ENCODE measurements at places on chromosomes 6 and 20.

DNA sequence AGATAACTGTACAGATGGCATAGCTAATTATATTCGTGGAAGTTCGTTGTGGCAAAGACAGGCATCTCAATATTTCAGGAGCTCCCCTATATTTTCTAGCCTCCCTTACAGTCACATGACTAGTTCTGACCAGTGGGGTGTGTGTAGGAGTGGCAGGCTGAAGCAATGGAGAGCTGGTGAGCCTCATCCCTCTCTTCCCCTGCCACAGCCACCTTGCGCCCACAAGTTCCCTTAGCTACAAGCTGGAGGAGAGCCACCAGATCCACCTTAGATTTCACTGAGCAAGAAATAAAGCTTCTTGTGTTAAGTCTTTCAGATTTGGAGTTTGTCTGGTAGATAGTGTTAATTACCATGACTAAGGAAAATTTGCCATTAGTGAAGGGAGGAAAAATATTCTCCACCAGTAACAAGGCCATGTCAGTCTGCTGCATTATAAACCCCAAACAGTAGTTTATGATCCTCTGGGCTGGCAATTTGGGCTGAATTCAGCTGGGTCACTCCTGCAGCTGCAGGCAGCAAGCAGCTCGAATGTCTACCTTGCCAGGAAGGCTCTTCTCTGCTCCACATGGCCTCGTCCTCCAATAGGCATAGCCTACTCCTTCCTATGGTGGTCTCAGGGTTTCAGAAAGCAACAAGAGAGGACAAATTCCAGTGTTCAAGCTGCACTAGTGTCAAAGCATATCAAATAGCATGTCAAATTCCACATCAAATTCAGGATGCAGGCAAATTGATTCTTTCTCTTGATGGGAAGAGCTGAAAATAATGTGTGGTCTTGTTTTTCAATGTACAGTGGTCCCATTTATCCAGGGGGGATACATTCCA lies 7.4 kb upstream of the RBCK1 start:
- DNase-seq = no peak

- DNase-seq = no peak
These were observed 223.2 kb downstream of the SYNDIG1 start for GRCh38 chr20:24692446-24693200.

GRCh38 chr6:99338188-99338587 lies 11.3 kb downstream of the FAXC start:
- no peak for DNase-seq

- no peak for DNase-seq
These were observed 131.0 kb upstream of the PHACTR1 start for GRCh38 chr6:12585497-12585958.

- DNase-seq = no peak
These were observed 772.8 kb upstream of the MAN1A1 start for GRCh38 chr6:120122401-120122800.

DNA sequence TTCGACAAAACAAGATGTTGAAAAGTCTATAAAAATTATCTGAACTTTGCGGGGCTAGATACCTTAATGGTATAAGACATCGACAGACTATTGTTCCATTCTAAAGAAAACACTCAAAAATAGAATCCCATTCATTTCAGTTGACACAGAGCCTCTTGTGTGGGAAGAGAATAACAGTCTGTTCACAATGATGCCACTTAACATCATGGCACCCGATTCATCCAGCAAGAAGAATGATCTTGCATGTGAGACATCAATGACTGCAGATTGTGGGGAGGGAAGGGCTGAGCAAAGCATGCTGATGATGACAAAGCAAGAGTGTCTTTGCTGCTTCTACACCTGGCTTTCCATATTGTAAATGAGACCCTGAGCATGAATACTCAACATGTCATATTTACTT lies 49.7 kb upstream of the ARMH2 start:
- no peak for DNase-seq

GRCh38 chr20:10539818-10540553 lies 104.9 kb downstream of the SLX4IP start:
- DNase-seq = no peak

DNA sequence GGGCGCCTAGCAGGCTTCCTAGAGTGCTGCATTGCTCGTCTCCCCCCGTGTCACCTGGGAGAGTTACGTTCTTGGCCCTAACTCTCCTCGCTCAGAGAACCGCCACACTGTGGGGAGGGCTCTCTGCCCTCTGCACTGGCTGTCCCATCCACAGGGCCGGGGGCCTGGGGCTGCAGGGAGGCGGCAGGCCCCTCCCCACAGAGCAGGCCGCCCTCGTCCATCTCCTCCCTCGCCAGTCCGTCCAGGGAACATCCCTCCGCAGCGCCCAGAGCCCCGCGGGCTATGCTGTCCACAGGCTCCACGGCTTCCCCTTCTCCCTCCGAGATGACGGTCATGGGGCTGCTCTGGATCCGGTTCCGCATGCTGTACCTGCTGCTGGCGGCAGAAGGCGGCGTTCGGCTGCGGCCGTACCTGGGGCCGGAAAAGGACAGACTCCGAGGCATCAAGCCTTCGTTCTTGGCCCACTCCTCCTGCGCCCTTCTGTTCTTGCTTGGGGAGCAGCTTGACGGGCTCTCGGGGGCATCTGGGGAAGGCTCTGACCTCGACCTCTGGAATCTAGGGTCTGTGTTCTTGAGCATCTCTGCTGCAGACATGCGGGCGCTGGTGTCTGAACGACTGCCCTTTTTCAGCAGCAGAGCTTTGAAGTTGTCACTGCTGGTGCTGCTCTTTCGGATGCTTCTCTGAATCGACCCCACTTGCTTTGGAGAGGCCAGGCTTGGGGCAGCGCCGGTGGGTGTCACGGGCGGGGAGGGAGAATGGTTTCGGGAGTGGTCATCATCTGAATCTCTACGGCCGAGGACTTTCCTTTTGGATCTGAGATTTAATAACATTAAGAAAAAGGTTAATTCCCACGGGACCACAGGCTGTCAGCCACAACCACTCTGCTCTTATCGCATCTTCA lies 20.2 kb downstream of the HEBP2 start:
- DNase-seq = no peak

DNA sequence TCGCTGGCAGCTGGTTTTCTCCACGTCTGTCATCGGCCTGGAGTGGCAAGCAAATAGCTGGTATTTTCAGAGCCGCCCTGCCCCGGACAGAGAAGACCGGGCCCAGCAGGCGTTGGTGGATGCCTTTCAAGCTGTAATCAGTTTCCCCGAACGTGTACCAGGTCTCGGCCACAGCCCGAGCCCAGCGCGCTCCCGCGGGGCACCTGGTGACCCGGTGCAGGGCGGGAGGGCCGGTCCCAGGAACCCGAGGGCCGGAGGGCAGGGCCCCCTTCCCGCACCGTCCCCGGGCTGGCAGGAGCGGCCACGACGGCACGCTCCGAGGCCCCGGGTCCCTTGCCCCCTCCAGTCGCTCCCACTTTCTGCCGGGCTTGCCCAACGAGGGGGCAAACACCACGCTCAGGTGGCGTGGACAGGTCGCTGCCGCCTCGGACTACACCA lies 348 bp upstream of the PYGB start:
- DNase-seq = no peak

GRCh38 chr6:29720863-29721262 lies 2.4 kb upstream of the HLA-F start:
- peak; percentile 39 for DNase-seq

- DNase-seq = no peak
These were observed 124.9 kb upstream of the ARID1B start for GRCh38 chr6:156652231-156652750.

- no peak for DNase-seq
These were observed 47.3 kb upstream of the MRPS10 start for GRCh38 chr6:42264852-42265390.

DNA sequence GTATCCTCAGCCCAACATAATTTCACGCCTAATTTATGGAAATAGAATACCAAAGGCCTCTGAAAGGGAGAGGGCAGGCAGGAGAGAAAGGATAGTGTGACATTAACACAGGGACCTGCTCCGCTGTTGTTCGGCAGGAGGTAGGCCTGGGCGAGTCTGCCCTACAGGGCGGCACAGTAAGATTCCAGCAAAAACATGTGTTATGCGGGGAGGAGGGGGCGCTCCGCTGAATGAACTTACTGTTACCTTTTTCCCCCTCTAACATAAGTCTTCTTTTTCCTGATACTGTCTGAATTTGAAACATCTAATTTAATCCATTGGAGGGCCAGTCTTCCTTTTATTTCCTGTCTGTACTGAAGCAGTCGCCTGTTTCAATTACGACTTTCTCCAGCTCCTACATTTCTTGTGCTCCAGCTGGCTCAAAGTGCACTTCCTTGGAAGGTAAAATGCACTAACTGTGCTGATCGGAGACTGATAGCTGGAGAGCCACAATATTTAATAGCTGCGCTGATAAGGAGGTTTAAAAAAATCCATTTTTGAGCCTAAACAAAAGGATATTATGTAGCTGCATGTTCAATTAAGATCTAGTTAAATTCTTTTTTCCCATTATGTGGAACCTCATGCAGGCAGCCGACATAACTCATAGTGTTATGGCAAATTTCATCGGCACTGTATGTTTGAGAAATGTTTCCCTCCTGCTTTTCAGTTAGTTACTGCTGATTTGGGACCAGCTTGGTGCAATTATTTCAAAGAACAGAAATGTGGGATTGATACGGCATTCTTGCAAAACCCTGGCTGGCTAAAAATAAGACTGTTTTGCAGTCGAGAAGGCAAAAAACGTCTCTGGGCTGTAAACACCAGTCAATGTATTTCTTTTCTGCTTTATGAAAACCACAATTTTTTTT lies 193.0 kb downstream of the FOXC1 start:
- DNase-seq = no peak

DNA sequence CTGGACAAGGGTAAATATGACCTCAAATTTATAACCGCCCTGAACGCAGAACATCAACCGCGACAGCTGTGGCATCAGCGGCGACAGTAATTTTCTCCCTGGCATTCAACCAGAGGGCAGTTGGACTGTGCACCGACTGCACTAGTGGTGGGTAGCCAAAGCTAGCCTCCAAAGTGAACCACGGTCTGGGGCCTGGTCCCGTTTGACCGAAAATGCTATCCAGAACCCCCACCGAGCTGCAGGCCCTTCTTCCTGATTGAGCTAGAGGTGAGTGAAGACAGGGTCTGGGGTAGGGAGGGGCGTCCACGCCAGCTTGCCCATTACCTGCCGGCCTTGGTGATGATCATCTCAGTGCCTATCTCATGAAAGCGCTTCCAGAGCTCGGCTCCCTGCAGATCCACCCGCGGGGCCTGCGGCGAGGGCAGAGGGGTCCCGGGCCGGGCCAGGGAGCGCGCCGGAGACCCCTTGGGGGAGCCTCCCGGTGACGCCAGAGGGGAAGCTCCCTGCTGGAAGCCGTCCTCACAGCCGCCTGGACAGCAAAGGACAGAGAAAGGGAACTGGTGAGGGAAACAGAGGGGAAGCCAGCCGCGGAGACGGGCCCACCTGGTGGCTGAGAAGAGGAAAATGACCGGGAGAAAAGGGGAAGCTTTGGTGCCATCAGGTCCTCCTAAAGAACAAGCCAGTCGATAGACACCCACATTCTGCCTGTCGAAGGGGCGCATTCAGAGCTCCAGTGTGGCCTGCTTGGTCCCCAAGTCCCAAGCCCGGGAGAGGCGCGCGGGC lies 2.0 kb downstream of the TBX18 start:
- DNase-seq = no peak

DNA sequence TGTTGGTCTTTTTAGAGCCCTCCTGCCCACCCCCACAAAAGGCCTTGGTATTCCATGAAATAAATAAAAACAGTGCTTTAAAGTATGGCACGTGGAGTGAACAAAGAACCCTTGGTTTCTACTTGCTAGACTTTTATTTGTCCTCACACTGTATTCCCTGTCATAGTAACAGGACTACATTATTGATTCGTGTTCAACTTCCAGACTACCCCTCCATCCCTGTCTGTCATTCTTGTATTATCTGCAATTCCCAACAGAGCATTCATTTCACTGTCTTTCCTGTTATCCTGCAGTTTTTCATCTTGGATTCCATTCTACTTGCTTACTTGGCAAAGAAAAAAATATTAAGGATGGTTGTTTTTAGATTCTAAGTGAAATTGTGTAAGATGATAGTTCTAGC lies 307.4 kb upstream of the CNR1 start:
- no peak for DNase-seq

Data from naive thymus-derived CD4-positive, alpha-beta T cell (primary cell).